ENCODE measurements at places on chromosomes 2 and 18.

GRCh38 chr2:239470151-239470900, 69.5 kb upstream of the HDAC4 start:
- DNase-seq: no peak

- no peak for DNase-seq
Observed at GRCh38 chr2:199278099-199278498, 179.6 kb downstream of the SATB2 start.

DNA sequence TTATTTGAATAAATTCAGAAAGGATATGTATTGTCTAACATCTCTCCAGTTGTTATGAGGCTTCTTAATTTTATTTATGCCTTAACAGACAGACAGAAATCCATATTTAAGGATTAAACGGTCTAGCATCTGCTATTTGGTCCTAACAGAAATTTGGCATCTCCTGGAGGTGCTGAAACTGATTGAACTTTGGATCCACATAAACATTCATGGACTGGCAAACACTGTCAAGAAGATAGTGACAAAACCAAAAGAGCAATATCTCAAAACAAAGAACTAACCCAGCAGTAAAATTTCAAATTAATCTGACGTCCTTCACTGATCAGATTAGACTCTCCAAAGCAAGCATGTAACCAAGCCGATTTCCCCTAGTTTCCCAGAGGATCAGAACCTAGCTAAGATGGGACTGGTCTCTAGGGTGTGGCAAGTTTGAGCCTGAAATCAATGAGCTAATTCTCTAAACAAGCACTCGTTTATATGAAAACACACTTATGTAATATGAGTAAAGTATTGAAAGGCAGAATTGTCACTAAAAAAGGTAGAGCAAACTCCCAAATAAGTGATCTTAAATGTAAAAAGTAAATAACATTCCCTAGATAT, 139.5 kb downstream of the NOL4 start:
- no peak for DNase-seq

DNA sequence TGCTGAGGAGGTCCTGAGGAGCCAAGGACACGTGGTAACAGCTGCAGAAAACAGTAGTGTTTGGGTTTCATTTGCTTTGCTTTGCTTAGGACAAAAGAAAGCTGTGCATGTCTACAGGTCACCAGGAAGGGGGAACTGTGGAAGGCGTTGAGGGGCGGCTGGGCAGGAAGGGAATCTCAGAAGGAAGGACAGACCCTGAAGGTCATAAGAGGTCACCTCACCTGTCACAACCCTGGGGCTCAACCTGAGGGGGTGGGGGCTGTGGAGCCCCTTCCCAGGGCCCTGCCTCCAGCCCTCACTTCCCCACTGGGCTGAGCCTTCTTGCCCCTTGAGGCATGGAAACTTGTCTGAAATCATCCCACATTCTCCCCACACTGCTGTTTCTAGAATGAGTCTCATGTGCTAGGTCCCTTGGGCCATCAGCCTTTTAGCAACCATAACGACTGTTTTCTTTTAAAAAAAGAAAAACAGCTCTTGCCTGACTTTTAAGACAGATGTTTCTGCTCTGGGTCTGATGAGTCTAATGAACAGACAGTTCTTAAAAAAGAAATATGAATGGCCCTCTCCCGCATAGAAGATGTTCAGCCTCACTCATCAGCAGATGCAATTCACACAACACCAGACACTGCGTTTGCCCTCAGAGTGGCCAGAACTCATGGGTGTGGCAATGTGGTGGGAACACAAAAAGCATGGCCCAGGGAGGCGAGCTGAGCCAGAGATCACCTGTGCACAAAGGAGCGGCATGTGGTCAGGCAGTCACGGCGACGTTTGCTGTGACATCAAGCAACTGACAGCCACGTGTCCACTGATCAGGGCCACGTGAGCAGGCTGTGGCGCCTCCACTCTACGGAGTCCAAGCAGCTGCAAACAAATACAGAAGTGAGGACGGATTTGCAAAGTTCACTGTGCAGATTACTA, 84.0 kb downstream of the SEPTIN10 start:
- DNase-seq: no peak

DNA sequence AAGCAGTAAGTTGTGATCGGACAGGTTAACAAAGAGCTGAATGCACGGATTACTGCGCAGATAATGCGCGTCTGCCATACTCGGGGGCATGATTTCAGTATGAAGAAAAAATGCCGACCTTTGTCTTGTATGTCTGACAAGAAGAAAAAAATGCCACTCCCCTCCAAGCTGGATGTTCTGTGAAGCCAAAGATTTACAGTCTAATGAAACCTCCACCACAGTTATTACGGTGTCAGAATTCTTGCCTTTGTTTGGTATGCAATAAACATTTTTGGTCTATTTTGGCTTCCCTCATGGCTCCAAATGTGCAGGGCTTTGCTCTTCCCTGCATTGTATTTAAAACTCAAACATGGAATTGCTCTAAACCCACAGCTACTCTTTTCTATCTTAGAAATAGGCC, 72.2 kb upstream of the THUMPD2 start:
- DNase-seq: no peak

DNA sequence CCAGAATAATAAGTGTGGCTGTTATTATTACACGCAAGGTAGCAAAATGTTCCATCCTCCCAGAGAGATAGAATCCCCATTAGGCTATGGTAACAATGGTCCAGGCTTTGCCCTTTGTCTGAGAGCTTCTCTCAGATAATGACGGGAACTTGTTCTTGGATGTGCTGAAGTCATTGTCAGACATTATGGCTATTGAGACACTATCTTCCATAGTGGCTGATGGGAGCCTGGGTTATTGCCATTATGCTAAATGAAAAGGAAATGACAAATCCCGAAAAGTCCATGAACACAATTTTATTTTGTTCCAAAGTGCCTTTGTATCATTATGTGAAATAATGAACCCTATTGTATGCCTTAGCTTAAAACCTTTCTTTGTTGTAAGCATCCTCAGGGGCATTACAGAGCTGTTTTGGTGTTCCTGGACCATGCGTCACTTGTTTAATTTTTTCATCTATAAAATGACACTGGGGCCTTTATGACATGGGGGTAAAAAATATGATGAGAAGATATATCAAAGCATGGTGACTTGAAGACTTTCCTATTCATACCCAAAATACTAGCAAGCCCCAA, 218.5 kb downstream of the KCNS3 start:
- no peak for DNase-seq

DNA sequence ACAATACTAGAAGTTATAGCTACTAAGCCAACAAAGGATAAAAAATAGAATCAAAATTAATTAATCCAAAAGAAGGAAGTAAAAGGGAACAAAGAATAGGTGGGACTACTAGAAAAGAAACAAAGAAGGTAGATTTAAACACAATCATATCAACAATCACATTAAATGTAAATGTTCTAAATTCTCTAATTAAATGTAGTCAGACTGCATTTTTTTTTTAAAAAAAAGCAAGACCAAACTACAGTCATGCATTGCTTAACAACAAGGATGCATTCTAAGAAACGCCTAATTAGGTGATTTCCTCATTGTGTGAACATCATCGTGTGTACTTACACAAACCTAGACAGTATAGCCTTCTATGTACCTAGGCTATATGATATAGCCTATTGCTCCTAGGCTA, 59.7 kb upstream of the ADAM23 start:
- DNase-seq: no peak

GRCh38 chr2:42337846-42338566, 23.0 kb downstream of the COX7A2L start:
- no peak for DNase-seq

GRCh38 chr2:177282787-177283572, 18.5 kb upstream of the NFE2L2 start:
- DNase-seq: no peak

DNA sequence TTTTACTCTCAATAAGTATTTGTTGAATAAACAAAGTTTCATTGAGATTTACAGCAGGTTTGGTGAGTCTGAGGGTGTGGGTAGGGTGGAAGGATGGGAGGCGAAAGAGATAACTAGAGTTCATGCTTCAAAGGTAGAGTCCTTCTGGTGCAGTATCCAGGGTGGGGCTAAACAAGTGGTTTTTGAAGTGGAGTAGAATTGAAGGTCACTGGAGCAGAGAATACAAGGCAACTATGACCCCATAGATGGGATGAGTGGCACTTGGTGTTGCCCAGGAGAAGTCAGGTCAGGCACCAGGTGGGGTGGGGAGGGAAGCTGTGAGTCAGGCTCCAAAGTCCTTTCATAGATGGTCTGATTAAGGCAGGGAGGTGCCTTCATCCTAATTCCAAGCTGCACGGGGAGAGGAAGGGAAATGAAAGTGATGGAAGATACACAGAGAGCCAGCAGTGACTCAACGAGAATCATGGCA, 6.6 kb upstream of the CAB39 start:
- DNase-seq: no peak

- DNase-seq: no peak
Observed at GRCh38 chr2:107635883-107636282, 190.8 kb upstream of the RGPD4 start.

- DNase-seq: no peak
Observed at GRCh38 chr2:104539649-104540048, 314.3 kb upstream of the POU3F3 start.

- no peak for DNase-seq
Observed at GRCh38 chr18:5738526-5738925, 156.8 kb downstream of the TMEM200C start.

GRCh38 chr2:164182116-164182627, 439.1 kb downstream of the GRB14 start:
- DNase-seq: no peak

- DNase-seq: no peak
Observed at GRCh38 chr18:11500153-11501122, 109.0 kb upstream of the SLC35G4 start.

DNA sequence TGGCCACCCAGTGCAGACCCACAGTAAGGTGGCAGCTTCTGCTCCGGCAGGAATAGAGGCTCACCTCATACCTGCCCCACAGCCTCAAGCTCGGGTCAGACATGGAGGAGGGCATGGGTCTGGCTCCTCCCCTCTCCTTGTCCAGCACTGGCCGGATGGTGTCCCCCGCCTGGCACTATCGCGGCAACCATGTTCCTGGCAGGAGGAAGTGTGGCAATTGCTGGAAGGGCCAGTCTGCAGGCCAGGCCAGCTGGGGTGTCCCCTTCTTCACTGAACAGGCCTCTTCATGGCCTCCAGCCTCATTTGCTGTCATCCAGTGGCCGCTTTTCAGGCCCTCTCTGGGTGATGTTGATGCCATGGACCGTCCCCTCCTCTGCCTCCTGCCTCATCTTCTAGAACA, 41.4 kb upstream of the SMAD7 start:
- no peak for DNase-seq

- DNase-seq: no peak
Observed at GRCh38 chr2:104758199-104758620, 95.7 kb upstream of the POU3F3 start.

DNA sequence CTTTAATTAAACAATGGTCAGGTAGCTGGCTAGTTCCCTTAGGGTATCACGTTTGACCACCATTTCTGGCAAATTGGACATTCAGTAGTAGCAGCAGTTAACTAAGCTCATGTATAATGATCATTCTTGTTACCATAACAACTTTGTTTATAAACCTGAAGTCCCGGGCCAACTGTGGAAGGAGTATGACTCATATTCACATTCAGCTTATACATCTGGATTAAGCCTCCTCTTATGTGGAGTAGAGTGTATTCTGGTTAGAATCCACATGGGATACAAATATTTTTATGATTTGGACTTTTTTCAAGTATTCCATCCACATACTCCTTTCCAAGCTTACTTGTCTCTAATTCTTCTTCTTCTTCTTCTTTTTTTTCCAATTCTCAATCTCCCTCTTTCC, 70.3 kb upstream of the ZSWIM2 start:
- DNase-seq: no peak

DNA sequence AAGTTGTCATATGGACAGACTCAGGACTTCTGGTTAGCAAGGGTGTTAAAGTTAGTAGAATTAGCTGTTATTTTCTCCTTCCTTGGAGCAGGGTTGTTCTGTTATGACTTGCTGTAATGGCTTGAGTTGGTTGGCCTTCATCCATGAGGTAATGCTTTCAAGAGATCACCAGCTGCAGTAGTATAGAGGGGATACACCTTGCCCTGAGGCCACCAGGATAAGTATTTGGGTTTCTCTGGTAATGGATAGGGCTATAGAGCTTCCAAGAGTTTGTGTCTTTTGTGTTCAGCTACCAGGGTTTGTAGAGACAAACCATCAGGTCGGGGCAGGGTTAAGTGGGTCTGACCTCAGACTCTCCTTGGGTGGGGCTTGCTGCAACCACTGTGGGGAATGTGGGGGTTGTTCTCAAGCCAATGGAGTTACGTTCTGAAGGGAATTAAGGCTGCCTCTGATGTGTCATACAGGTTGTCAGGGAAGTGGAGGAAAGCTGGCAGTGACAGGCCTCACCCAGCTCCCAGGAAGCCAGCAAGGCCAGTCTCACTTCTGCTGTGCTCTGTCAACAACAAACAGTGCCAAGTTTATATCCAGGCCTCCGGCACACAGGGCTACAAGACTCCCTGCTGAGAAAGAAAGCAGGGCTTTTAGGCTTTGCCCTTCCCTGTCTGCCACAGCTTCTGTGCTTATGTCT, 356.6 kb downstream of the SPAG16 start:
- DNase-seq: no peak

DNA sequence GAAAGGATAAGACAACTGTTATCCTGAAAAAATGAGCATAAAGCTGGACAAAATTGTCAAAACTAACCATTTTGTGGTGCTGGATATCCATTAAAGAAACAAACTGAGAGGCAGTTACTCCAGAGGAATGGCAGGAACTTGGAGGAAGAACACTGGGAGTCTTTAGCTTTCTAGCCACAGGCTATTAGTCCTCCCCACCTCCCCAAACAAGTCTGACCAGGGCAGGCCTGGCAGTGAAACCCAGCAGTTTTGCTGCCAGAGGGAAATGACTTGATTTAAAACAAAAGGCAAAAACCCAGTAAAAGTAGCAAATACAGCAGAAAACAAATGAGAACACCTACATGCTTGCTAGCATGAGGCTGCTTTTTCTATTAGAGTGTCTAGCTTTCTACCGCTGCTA, 34.9 kb downstream of the OSBPL1A start:
- no peak for DNase-seq

- DNase-seq: no peak
Observed at GRCh38 chr2:12619975-12620374, 96.8 kb upstream of the TRIB2 start.

DNA sequence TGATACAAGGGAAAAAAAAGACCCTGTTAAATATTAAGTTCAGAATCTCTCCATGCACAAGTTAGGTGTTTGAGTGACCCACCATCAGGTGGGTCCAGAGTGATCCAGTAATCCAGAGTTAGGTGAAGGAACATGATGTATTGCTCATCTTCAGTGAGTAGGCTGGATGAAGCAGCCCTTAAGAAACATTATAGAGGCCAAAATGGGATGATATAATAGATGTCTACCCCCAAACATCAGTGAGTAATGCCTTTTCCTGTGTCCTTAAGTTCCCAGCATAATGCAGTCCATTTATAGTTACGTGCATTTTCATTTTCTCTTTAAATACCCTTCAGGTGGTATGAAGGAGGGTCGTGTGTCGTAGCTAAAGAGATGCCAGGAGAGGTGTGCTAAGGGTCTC, 89.6 kb downstream of the MAP4K4 start:
- no peak for DNase-seq

DNA sequence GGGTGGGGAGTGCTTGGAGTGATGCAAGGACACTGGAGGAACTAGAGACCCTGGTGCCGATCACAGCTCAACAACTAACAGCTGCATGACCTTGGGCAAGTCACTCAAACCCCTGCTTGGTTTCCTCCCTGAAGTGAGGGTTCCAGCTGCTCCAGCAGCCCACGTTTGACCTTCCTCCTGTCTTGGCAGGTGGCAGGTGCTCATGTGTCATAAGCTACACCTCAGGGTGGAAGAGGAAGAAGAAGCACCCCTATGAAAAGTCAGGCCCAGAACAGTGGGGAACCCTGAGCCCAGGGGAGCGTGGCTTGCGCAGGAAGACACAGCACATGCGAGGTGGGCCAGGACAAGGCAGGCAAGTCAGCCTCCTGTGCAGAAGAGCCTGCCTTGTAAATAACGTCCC, 42.4 kb downstream of the MRPL35 start:
- no peak for DNase-seq
